COR-L47 (cell line): ENCODE measurements at places on chromosomes 5 and 9.

DNA sequence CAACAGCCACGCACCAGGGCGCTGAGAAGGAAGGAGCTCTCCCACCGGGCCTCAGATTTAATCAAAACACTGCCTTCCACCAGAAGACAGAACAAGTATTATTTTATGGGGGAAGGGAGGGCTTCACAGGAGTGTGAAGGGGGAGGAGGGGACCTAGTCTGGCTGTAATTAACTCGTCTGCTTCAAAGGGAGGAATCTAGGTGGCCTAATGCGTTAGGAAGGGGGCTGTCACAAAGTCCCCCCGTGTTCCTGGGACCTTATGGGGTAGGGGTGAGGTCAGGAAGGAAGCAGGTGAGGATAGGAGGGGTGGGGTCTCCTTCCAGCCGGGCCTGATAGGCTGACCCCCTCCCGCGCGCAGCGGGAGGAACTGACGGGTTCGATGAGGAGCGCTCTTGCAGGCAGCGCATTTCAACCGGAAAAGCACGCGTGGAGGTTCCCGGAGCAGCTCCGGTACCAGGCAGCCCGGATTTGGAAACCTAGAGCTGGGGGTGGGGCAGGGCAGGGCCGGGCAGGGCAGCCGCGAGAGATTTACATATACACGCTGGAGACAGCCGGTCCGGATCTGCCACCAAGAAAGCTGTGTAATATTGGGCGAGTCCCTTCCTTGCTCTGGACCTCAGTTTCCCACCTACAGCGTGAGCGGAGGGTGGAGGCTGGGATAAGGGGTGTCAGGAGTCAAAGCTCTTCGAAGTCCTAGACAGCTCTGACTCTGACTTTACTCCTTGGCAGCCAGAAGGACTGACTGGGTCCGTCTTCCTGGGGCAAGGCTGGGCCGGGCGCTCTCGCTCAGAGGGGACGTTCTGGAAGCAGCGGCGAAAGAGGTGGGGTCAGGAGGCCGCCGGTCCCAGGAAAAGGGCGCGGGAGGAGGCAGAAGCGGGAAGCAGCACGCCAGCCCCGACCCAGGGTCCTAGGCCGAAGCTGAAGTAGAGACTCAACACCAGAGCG, 1.8 kb downstream of the SHB start:
- DNase-seq = peak; percentile 23

- DNase-seq = no peak
Measured at GRCh38 chr9:85524531-85524930, 217.2 kb downstream of the AGTPBP1 start.

GRCh38 chr5:75335952-75336614, 937 bp upstream of the HMGCR start:
- peak; percentile 68 for DNase-seq

DNA sequence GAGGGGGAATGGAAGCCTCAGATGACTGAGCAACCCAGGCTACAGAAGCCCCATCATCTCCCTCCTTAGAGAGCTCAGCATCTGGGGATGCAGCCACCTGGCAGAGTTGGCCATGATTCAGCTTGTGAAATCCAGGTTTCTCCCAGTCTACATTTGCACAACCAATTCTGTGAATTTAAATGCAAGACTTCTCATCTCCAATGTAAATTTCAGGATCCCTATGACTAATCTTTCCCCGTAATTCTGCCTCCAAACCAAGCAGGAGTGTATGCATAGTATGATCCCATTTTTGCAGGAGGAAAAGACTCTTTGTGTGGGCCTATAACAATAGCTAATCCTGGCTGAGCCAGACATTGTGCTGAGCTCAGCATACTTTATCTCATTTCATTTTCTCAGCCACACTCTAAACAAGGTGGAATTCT, 59.6 kb upstream of the IL17B start:
- DNase-seq = no peak

DNA sequence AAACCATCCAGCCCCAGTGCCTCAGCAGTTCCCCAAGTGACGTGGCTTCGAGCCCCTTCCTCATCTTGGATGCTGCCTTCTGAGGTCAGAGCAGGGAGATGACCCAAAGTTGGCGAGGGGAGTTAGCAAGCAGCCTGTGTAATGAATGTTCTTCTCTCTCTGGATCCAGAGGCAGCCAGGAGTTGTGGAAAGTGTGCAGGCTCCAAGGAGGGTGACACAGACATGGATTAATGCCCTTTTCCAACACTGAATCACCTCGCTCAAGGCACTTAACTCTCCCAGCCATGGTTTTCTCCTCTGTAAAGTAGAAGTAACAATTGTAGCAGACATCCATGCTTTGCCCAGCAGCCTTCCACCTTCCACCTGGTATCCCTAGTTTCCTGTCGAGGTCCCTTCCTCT, 64.6 kb upstream of the HAND1 start:
- DNase-seq = no peak

GRCh38 chr9:124386201-124386600, 29.0 kb downstream of the PSMB7 start:
- no peak for DNase-seq

- DNase-seq = no peak
Measured at GRCh38 chr9:132894346-132894745, 15.6 kb downstream of the SPACA9 start.

- no peak for DNase-seq
Measured at GRCh38 chr5:138965626-138966025, 90.5 kb upstream of the LRRTM2 start.

DNA sequence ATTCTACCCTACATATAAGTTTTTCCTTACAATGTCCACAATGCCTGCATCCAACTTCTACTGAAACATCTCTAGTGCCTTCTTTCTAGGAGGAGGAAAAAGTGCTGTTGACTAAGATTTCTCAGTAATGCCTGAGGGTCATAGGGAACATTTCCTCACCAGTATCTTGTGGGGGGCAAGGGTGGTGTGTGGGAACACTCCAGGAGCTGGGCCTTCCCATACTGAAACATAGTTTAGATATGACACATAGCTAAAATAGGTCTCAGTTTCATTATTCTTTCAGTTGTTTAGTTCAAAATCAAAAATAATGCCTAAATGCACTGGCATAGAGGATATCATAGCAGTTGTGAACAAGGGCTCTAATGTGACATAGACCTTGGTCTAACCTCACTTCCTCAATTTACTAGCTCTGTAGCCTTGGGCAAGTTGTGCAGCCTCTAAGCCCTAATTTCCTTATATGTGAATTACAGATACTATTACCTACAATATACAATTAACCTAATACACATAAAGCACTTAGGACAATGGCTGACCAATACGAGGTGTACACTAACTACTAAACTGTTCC, 66.1 kb downstream of the HAPLN1 start:
- DNase-seq = no peak

- no peak for DNase-seq
Measured at GRCh38 chr5:163596608-163597315, 91.3 kb downstream of the MAT2B start.
